Bronchial epithelial cell (primary cell): ENCODE measurements at places on chromosomes 7 and 10.
A peak's percentile ranks its signal among the peaks of the same experiment; 100 is the strongest.

GRCh38 chr10:62870866-62871265 lies 54.7 kb upstream of the EGR2 start:
- DNase-seq, result no peak

DNA sequence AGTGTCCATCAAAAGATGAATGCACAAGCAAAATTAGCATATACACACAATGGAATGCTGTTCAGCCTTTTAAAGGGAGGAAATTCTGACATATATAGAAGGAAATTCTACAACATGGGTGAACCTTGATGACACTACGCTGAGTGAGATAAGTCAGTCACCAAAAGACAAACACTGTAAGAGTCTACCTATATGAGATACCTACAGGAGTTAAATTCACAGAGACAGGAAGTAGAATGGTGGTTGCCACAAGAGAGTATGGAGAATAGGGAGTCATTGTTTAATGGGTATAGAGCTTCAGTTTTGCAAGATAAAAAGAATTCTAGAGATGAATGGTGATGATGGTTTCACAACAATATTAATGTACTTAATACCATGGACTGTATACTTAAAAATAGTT lies 51.8 kb downstream of the HERC4 start:
- DNase-seq, result peak; percentile 7

- DNase-seq, result no peak
Measured at GRCh38 chr10:31063841-31064240, 32.2 kb upstream of the ZNF438 start.

GRCh38 chr7:98681951-98682350 lies 64.9 kb downstream of the NPTX2 start:
- DNase-seq, result no peak

DNA sequence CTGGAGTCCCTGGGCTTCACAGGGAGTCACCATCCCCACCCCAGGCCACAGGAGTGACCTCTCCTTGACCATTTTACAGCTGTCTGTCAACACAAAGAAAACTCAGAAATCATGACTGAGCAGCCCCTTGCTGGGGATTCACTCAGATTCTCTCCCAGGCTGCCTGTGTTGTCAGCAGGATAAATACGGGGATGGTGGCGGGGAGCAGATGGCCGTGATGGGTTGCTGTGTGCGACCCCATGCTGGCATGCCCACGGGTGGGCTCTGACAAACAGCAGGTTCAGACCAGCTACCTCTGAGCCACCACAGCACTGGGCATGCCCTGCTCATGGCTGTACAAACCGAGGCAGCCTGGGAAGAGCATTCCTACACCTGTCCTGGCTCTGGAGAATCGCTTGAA lies 136.1 kb downstream of the SLIT1 start:
- no peak for DNase-seq

DNA sequence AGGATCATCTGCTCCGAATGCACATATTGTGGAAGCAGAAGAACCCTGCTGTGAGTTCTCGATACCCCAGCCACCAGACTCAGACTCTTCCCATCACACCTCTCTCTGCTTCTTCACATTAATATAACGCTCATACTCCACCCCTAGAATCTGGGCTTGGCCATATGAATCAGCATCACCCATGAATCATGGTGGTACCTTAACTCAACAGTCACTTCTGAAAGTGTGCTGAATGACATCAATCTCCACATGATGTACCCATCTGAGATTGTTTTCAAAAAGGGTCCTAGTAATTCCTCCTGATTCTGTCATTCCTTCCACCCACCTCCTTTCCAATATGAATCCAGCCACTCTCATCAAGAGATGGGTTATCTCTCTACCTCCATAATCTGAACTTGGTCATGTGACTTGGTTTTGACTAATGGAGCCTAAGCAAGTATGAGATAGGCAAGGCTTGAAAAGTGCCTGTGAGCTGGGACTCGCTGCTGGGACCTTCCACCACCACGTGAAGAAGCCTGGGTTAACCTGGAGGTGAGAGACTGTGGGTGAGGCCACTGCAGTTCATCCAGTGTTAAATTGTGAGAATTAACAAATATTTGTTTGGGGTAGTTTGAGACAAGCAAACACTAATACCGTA lies 15.4 kb downstream of the YWHAG start:
- DNase-seq, result peak; percentile 80

DNA sequence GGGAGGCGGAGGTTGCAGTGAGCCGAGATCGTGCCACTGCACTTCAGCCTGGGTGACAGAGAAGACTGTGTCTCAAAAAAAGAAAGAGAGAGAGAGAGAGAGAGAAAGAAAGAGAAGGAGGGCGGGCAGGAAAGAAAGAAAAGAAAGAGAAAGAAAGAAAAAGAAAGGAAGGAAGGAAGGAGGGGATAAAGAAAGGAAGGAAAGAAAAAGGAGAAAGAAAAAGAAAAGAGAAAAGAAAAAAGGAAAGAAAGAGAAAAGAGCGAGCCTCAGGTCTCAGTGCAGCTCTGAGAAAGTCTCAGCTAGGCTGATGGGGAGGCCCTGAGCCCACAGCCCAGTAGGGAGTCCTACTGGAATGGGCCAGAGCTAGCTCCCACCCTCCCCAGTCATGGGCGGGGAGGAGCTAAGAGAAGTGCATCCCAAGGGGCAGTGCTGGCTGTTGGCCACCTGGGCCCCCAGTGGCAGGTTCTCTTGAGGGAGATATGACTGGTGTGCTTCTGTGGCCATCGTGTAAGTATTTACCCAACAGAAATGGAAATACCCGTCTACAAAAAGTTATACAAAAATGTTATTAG lies 69.3 kb downstream of the ABRAXAS2 start:
- no peak for DNase-seq

DNA sequence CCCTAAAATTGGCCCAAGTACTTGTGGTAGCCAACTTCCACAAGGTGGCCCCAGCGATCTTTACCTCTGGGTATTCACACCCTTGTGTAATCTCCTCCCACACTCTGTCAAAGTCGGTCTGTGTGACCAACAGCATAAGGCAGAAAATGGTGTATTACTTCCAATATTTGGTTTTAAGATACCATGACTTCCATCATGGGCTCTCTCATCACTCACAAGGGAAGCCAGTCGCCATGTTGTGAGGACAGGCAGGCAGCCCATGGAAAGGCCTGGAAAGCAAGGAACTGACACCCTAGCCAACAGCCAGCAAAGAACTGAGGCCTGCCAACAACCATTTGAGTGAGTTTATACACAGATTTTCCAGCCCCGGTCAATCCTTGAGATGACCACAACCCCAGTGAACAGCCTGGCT lies 91.0 kb upstream of the KMT2E start:
- peak; percentile 87 for DNase-seq

DNA sequence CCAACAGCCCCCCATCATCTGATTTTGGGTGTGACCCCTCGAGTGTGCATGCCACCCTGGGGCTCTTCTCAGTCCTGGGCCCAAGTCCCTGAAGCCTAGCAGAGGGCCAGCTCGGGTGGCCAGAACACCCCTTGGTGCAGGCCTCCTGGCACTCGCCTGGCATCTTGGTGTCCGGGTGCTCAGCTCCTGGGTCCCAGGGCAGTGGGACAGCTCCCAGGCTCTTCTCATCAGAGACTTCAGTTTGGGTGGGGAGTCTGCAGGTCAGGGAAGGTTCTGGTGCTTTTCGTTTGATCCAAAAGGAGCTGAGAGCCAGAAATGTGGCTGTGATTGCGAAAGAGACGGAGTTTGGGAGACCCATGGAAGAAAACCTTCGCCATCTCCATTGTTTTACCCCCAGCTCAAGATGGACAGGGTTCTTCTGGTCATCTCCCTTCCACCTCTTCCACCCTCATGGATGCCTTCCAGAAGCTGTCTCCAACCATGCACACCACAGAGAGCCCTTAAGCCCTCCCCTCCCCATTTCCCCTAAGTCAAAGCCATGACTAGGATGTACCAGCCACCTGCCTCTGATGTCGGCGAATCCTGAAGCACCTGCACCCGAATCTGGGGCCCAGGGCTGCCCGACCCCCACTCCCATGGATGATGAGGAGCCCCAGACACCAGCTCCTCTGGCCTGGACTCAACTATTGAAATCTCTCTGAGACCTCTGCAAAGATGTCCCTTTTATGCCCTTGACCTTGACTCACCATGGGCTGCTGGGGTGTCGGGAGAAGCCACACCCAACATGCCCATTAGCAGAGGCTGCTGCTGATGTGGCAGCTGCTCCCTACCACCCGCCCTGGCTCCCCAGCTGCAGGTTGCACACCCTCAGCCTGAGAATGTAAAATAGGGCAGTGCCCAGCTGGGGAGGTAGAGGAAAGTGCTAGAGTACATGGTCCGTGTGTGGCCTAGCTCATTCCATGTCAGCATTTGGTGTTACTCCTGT lies 55.3 kb downstream of the ADCYAP1R1 start:
- no peak for DNase-seq

- peak; percentile 41 for DNase-seq
Measured at GRCh38 chr10:26854524-26854923, 6.2 kb downstream of the ABI1 start.
